Immature natural killer cell (primary cell): ENCODE measurements at places on chromosomes 6 and 20.
A peak's percentile ranks its signal among the peaks of the same experiment; 100 is the strongest.

DNA sequence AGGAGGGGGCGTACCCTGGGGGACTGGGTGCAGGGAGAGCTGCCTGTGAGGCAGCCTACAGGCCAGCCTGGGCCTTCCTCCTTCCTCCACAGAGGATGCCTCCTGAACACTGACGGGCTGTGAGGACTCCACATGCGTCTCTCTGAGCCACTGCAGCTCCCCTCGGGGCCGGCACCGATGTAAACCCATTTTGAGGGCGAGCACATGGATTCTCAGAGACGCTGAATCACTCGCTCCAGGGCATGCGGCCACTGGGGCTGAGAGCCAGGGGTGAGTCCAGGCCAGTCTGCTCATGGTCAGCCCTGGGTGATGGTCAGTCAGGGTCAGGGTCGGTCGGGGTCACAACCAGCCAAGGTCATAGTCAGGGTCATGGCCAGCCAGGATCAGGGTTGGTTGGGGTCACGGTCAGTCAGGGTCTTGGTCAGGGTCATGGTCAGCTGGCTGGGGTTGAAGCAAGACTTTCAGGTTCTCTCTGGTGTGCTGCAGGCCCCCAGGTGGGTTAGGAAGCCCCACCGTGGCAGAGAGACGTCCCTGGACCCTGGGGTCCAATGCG, 14.7 kb upstream of the RBBP8NL start:
- H3K36me3 ChIP-seq = no peaks in the 10 kb centered on the region
- no peak overlapping the region for H3K4me3 ChIP-seq
- no peaks in the 10 kb centered on the region for H3K4me1 ChIP-seq

GRCh38 chr6:17361013-17361412, 32.4 kb upstream of the CAP2 start:
- DNase-seq = no peak
- no peak overlapping the region for H3K4me3 ChIP-seq
- H3K4me1 ChIP-seq = no peaks in the 10 kb centered on the region
- no peaks in the 10 kb centered on the region for H3K36me3 ChIP-seq
- no peak overlapping the region for H3K27ac ChIP-seq
- peaks cover 2% of the 10 kb centered on the region for H3K27me3 ChIP-seq

DNA sequence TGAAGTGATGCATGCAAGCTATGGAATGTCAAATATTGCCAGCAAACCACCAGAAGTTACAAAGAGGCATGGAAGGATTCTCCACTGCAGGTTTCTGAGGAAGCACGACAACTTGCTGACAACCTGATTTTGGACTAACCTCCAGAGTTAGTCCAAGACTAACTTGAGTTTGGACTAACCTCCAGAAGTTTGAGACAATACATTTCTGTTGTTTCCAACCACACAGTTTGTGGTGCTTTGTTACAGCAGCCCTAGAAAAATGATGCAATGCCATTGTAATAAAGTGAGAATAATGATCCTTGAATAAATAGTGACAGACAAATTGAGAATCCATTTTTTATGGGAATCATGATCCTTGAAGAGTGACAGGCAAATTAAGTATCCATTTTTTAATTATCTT, 169.9 kb upstream of the HDDC2 start:
- no peaks in the 10 kb centered on the region for H3K27me3 ChIP-seq
- H3K27ac ChIP-seq = no peak overlapping the region
- H3K4me3 ChIP-seq = no peak overlapping the region

- DNase-seq = no peak
- H3K4me3 ChIP-seq = no peak overlapping the region
- H3K27me3 ChIP-seq = no peaks in the 10 kb centered on the region
- no peak overlapping the region for H3K27ac ChIP-seq
These were observed 24.2 kb downstream of the LAMA5 start for GRCh38 chr20:62342910-62343309.

- H3K36me3 ChIP-seq = no peaks in the 10 kb centered on the region
- peaks cover 16% of the 10 kb centered on the region for H3K4me1 ChIP-seq
These were observed 1.6 kb upstream of the SOBP start for GRCh38 chr6:107488174-107488874.

DNA sequence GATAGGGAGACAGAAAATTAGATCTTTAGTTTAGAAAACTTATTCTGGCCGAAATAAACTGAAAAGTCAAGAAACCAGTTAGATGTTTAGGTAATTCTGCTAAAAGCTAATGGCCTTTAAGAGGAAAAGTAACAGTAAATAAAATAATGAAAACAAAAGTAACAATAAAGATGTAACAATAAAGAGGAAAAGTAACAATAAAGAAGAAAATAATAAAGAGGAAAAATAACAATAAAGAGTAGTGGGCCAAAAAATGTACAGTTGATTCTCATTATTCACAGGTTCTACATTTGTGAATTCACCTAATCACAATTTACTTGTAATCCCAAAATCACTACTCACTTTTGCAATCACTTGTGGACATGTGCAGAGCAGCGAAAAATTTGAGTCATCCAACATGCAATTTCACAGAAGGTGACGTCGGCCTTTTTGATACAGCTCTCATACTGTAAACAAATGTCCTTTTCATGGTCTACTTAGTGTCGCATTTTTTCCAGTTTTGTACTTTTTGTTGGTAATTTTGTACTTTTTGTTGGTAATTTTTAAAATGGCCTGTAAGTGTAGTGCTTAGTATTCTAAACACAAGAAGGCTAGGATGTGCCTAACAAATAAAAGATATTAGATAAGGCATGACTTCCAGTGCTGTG, 24.0 kb downstream of the HBS1L start:
- H3K4me3 ChIP-seq = no peak overlapping the region
- H3K36me3 ChIP-seq = no peaks in the 10 kb centered on the region
- H3K4me1 ChIP-seq = peaks cover 36% of the 10 kb centered on the region
- peak overlapping the region; percentile 78 for H3K27ac ChIP-seq
- no peak for DNase-seq
- no peaks in the 10 kb centered on the region for H3K27me3 ChIP-seq

DNA sequence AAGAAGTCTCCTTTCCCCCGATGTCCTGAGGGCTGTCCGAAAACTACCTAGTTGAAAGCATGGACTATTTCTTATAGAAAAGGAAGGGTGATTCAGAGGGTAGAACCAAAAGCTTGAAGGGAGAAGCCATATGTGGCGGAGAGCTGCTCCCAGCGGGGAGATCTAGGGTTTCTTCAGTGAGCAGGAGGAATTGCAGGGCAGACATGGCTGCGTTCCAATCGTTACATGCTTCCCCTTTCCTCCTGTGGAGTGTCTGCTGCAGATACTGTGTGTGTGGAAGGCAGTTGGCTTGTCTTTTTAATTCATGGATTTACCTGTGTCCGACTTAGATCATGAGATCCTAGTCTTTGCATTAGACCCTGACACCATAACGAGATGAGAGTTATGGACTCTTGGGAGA, 799.5 kb downstream of the QKI start:
- no peaks in the 10 kb centered on the region for H3K4me1 ChIP-seq
- no peak overlapping the region for H3K4me3 ChIP-seq
- no peak overlapping the region for H3K27ac ChIP-seq
- no peaks in the 10 kb centered on the region for H3K36me3 ChIP-seq
- no peak for DNase-seq
